ENCODE measurements at places on chromosomes 16 and 17. TPM values are rescaled to one million over a fixed set of nuclear protein-coding genes. Genes with fewer than 3 reads are reported as not detected.

Gene KRTAP3-1
- not detected for total RNA-seq

Gene MYO15A
- 0.99 TPM for total RNA-seq

Gene VMO1
- 0.92 TPM for total RNA-seq

Gene TEDC2
- 2.7 TPM for total RNA-seq

Gene KRT40
- not detected for total RNA-seq

Gene CCL14
- not detected for total RNA-seq

Gene ATP2C2
- total RNA-seq = 0.06 TPM

Gene CPHXL2
- not detected for total RNA-seq

Gene SYT17
- 0.26 TPM for total RNA-seq

Gene NGFR
- total RNA-seq = 0.13 TPM

Gene RAMP2
- total RNA-seq = 0.19 TPM

Gene CKLF
- 49.4 TPM for total RNA-seq

Gene MLST8
- total RNA-seq = 11.3 TPM

Data from aortic smooth muscle cell (primary cell).